OCI-M1 (cell line): ENCODE measurements at places on chromosomes 5 and 9.

DNA sequence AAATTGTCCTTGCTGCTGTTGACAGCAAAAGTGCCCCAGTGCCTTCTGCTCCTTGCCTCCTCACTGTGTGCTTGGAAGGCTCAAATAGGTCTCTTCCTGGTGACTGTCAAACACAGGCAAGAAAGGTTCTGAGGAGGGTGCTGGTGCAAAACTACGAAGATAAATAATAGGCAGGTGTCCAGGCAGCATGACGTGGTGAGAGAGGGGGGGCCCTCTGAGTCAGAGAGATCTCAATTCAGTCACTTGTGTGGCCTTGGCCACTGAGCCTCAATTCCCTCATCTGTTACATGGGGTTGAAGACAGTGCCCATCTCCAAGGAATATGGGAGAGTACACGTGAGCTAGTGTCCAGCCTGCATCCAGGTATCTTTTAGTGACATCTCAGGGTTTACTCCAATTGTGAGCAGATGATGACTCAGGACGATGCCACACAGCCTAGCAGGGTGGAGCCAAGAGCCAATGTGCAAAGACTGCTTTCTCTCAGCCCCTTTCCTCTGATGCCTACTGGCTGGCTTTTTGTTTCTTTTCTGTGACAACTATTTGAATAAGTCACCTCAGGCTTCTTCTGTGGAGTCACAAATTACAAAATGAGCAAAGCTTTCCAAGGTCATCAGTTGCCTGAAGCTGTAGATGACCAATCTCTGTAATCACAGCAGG, 29.7 kb upstream of the SMIM32 start:
- DNase-seq, result no peak

DNA sequence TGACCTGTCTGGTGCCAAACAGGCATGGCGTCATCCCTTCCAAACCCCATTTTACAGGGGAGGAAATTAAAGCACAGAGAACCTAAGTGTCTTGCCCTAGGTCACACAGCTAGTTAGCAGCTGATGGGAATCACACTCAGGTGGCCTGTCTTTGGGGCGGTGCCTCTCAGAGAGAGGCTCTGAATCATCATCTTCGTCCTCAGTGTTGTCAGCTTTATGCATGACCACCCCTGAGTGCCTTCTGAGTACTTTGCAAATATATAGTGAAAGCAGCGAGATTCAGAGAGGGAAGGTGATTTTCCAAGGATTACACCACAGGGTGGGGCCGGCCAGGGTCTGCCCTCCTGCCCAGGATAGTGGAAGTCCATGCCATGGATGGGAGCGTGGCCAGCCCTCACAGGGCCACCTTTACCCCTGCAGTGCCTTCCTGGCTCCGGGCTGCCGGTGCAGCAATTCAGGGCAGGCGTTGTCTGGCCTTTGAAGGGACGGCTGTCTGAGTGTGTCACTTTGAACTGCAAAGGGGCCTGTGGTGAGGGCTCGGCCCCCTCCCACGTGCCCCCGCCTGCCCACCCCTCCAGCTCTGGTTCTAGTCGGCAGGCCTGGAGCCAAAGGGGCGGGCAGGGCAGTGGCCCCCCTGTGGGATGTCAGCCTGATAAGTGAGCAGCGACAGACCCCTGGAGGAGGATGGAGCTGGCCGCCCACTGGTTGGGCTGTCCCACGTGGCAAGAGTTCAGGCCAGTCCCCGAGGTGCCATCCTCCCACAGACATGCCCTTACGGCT, 16.9 kb downstream of the LMX1B start:
- DNase-seq, result no peak

DNA sequence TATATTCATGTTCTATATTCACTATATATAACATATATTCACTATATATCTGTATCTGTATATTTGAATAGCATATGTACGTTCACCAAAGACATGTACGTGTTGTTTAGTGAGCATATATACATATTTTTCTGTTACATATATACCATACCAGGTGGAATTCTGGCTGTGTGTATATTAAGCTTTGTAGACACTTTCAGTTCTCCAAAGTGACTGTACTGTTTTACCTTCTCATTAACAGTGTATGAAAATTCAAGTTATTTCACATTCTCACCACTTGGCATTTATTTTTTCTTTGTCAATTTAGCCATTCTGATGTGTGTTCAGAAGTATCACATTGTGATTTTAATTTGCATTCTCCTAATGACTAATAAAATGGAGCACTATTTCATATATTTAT, 52.2 kb downstream of the DROSHA start:
- no peak for DNase-seq

DNA sequence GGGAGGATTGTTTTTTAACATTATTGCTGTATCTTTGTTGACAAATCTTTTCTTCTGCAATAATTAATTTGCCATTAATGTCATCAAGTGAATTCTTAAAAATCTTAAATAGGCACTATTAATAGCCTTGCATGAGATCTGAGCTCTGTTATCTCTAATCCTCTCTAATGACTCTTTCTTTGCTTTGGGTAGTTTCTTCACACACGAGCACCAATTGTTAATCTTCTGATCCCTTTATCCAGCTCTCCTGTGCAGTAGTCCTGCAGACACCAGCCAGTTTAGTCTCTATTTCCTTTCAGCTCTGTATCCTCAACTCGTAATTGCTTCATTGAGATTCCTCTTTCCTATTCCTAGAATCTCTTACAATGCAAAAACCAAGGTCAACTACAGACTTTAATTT, 8.1 kb downstream of the SPINK14 start:
- DNase-seq, result no peak

DNA sequence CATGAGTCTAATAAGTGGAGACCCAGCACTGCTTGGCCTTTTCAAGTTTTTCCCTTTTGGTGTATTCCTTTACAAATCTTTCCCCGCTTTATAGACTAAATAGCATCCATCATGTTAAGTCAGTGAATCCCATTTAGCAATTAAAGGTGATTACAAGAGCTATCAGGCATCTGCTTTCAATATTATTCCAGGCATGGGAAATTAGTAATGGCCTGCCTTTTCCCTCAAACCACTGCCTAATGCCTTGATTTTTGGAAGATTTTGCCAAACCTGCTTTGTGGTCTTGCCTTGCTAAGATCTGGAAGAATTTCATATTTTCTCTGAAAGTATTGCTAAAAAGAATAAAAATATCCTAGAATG, 102.8 kb upstream of the GNA14 start:
- DNase-seq, result no peak

GRCh38 chr5:178555771-178556211, 34.4 kb downstream of the COL23A1 start:
- DNase-seq, result no peak

DNA sequence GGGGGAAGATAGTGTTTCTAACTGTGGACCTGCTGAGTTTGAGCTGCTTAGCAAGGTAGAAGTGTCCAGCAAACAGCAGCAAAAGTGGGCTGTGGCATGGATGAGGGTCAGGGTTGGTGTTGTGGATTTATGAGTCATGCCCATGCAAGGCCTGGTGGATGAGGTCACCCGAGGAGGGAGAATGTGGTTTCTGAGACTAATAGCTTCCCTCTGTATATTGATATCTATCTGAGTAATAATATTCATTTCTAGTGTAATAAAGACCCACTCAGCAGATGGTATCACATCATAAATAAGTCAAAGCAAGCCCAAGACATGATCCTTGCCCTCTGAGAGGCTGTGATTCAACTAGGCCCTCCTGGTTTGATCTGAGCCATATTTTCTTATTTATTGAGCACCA, 597.8 kb upstream of the CLINT1 start:
- no peak for DNase-seq

GRCh38 chr5:118208031-118208453, 780.3 kb downstream of the DTWD2 start:
- DNase-seq, result no peak

DNA sequence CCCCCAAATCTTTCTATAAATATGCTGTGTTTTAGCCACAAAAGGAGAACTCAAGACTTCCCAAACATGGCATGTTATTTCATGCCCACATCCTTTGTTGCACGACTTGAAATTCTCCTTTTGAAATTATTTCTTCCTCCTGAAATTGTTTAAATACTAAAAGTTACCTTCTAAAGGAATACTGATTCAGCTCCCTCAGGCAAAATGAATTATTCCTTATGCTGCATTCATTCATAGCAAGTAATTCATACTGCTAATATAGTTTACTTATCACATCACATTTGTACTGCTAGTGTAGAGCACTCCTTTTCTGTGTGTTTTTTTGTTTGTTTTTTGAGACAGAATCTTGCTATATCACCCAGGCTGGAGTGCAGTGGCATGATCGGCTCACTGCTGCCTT, 45.7 kb downstream of the BHMT start:
- no peak for DNase-seq
